ENCODE measurements at places on chromosomes 2 and 18. TPM values are rescaled to one million over a fixed set of nuclear protein-coding genes. Genes with fewer than 3 reads are reported as not detected.

DNA sequence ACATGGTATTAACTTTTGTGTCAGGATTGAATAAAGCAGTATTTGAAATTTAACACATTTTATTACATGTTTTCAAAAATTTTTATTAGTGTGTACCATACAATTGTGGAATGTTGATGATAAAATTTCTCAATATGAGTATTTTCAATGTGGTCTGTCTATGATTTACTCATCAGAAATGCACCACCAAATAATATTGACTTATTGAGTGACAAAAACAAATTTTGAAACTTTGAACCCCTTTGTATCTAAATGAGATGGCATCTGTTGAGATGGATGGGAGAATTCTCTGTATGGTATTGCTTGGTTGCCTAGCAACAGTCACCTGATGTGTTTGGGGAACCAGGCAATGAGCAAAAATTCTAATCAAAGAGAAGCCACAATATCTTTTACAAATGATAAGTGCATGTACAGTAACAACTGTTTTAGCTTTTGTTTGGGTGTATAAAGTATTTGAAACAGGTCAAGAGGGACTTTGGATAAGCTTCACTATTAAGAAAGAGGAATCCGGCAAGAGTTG lies 400.1 kb downstream of the CCDC85A start:
- no peak overlapping the region for H3K4me3 ChIP-seq
- no peaks in the 10 kb centered on the region for H3K36me3 ChIP-seq
- no peak for DNase-seq
- no peaks in the 10 kb centered on the region for H3K27me3 ChIP-seq

GRCh38 chr2:42456126-42456839 lies 37.5 kb downstream of the KCNG3 start:
- H3K4me3 ChIP-seq, result no peak overlapping the region
- no peak for DNase-seq
- no peak overlapping the region for H3K27ac ChIP-seq
- H3K36me3 ChIP-seq, result no peaks in the 10 kb centered on the region
- no peaks in the 10 kb centered on the region for H3K4me1 ChIP-seq

- no peaks in the 10 kb centered on the region for H3K4me1 ChIP-seq
- no peak for DNase-seq
- H3K36me3 ChIP-seq, result no peaks in the 10 kb centered on the region
Measured at GRCh38 chr2:216927163-216927562, 67.3 kb upstream of the TNP1 start.

FOXI3 gene
- total RNA-seq, result not detected
